B cell (primary cell): ENCODE measurements at places on chromosomes 1 and 21. TPM values are rescaled to one million over a fixed set of nuclear protein-coding genes. Genes with fewer than 3 reads are reported as not detected.

GRCh38 chr21:44874497-44875315 is 1.2 kb upstream of the PTTG1IP start:
- H3K4me3 ChIP-seq, result peak overlapping the region; percentile 73
- H3K36me3 ChIP-seq, result peaks cover 2% of the 10 kb centered on the region
- H3K27ac ChIP-seq, result peak overlapping the region; percentile 80
- no peaks in the 10 kb centered on the region for H3K27me3 ChIP-seq

Gene VTCN1
- total RNA-seq, result not detected in 2 replicates

DNA sequence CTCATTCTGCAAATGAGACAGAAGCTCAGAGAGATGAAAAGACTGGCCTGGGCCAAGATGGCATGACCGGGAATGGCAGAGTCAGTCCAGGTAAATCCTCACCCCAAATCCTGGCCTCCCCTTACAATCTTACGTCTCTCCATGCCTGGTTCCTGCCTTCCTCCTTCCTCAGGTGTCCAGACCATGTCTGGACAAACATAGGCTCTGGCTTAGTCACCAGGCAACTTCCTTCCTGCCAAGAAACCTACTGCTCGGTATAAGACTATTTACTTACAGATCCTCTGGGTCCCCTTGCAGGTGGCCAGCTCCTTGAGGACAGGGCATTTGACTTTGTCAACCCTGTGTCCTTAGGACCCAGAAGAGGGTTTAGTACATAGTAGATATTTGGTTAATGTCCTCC is 69.4 kb upstream of the ROR1 start:
- H3K27ac ChIP-seq, result no peak overlapping the region
- no peak for DNase-seq
- no peaks in the 10 kb centered on the region for H3K27me3 ChIP-seq
- H3K4me1 ChIP-seq, result no peaks in the 10 kb centered on the region
- H3K4me3 ChIP-seq, result no peak overlapping the region

DNA sequence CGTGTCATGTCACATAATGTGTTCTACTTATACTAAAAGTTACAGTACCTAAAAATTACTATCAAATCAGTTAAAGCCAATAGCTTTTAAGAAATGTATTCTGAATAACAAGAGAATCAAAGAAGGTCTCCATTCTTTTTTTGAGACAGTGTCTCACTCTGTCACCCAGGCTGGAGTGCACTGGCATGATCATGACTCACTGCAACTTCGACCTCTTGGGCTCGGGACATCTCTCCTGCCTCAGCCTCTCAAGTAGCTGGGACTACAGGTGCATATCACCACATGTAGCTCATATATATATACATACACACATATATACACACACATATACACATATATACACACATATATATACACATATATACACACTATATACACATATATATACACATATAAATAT is 20.1 kb downstream of the COP1 start:
- no peak overlapping the region for H3K4me3 ChIP-seq
- H3K36me3 ChIP-seq, result peaks cover 14% of the 10 kb centered on the region
- H3K4me1 ChIP-seq, result peaks cover 12% of the 10 kb centered on the region
- H3K27me3 ChIP-seq, result no peaks in the 10 kb centered on the region

Gene ADAMTS4
- 0.05 TPM in 1 of 2 replicates, not detected in the other for total RNA-seq

DNA sequence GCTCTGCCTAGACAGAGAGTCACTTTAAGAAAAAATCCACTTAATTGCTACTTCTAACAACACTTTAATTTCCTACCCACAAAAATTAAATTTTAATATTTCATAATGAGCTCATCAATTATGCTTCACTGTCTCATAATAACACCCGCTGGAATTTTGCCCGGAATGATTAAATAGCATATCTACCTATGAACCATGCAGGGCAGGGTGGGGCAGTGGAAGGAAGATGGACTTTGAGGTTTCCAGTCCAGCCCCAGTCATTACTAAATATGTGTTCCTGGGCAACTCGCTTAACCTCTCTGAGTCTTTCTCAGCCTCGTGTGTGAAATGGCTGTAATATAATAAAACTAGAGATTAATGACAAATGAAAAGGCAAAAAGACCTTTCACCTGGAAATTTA is 32.8 kb upstream of the SLC45A1 start:
- H3K36me3 ChIP-seq, result no peaks in the 10 kb centered on the region
- H3K4me3 ChIP-seq, result no peak overlapping the region
- H3K4me1 ChIP-seq, result peaks cover 4% of the 10 kb centered on the region
- DNase-seq, result no peak
- H3K27ac ChIP-seq, result no peak overlapping the region
- peaks cover 7% of the 10 kb centered on the region for H3K27me3 ChIP-seq

DNA sequence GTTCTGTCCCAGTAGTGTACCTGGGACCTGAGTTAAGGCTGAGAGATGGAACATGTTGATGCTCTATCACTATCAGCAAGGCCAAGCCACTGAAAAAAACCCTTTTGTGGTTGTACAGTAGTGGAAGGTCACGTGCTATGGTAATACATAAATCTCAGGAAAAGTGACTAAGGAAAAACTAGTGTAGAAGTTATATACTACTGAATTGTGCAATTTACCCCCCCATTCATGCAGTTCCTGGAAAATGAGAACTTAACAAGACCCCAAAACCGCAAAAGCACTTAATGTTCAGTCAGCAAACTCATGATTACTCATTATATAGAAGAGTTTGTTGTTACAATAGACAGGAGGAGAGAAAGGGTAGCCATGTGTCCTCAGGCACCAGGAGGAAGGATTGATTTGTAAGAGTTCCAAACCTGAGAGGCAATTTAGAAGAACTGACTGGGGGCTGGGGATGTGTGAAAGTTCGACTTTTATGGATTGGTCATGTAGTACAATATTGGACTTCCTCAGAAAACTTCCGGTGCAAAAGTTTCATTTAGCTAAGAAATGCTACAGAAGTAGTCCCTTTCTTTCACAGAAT is 91.6 kb downstream of the RGL1 start:
- no peaks in the 10 kb centered on the region for H3K27me3 ChIP-seq
- no peak for DNase-seq
- H3K4me1 ChIP-seq, result peaks cover 12% of the 10 kb centered on the region

DNA sequence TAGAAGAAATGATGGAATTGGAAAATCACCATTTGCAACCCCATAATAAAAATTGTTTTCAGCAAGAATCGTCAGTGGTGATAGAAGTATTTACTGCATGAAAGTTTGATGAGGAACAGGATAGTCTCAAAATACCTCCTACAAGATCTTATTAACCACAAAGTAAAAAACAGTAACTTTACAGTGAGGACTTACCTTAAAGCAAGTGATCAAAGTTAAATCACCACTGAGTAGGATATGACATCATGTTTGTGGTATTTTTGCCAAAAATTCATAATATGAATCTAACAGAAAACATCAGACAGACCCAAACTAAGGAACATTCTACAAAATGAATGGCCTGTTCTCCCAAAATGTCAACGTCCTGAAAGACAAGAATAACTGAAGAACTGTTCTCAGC is 19.9 kb downstream of the ALDH9A1 start:
- H3K27me3 ChIP-seq, result no peaks in the 10 kb centered on the region
- no peak overlapping the region for H3K27ac ChIP-seq
- peaks cover 75% of the 10 kb centered on the region for H3K36me3 ChIP-seq
- no peaks in the 10 kb centered on the region for H3K4me1 ChIP-seq

Gene BATF3
- total RNA-seq, result 0.78 and 1.9 TPM in 2 replicates

Gene CZIB
- total RNA-seq, result 62.0 and 62.1 TPM in 2 replicates

Gene RIIAD1
- total RNA-seq, result not detected in 2 replicates

Gene LYPD8
- not detected in 2 replicates for total RNA-seq

DNA sequence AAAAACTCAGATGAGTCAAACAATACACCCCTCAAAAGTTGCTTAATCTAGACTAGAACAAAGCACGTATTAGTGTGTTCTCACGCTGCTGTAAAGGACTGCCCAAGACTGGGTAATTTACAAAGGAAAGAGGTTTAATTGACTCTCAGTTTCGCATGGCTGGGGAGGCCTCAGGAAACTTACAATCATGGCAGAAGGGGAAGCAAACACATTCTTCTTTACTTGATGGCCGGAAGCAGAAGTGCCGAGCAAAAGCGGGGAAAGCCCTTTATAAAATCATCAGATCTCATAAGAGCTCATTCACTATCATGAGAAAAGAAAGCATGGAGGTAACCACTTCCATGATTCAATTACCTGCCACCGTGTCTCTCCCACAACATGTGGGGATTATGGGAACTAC is 10.1 kb downstream of the JAM2 start:
- H3K36me3 ChIP-seq, result no peaks in the 10 kb centered on the region
- no peaks in the 10 kb centered on the region for H3K27me3 ChIP-seq
- no peak overlapping the region for H3K4me3 ChIP-seq
- peaks cover 17% of the 10 kb centered on the region for H3K4me1 ChIP-seq
- DNase-seq, result no peak

- no peaks in the 10 kb centered on the region for H3K4me1 ChIP-seq
- H3K36me3 ChIP-seq, result no peaks in the 10 kb centered on the region
- peak; percentile 56 for DNase-seq
These were observed 69.3 kb upstream of the ANGPTL3 start for GRCh38 chr1:62528015-62528414.

Gene ZC3H12A
- 67.9 and 73.0 TPM in 2 replicates for total RNA-seq

DNA sequence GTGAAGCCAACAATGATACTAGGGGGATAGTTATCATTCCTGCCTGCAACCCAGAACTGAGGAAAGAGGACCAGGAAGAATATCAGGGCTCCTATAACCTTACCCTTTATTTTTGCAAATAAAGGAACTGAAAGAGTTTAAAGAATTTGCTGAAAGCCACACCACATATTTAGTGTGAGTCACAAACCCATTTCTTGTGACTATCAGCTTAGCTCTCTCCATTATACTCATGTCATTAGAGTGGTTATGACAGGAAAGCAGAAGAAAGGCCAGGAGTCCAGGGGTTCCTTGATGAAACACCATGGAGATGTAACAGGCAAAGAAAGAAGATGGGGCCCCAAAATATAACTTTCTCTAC is 141.1 kb upstream of the SAMSN1 start:
- H3K4me3 ChIP-seq, result no peak overlapping the region
- DNase-seq, result no peak
- H3K4me1 ChIP-seq, result peaks cover 57% of the 10 kb centered on the region
- no peaks in the 10 kb centered on the region for H3K27me3 ChIP-seq

Gene SLC44A3
- not detected in 2 replicates for total RNA-seq

- no peak for DNase-seq
- no peaks in the 10 kb centered on the region for H3K27me3 ChIP-seq
- no peaks in the 10 kb centered on the region for H3K36me3 ChIP-seq
These were observed 105.3 kb upstream of the DPT start for GRCh38 chr1:168834225-168834872.

Gene LDLRAD1
- not detected in 2 replicates for total RNA-seq

DNA sequence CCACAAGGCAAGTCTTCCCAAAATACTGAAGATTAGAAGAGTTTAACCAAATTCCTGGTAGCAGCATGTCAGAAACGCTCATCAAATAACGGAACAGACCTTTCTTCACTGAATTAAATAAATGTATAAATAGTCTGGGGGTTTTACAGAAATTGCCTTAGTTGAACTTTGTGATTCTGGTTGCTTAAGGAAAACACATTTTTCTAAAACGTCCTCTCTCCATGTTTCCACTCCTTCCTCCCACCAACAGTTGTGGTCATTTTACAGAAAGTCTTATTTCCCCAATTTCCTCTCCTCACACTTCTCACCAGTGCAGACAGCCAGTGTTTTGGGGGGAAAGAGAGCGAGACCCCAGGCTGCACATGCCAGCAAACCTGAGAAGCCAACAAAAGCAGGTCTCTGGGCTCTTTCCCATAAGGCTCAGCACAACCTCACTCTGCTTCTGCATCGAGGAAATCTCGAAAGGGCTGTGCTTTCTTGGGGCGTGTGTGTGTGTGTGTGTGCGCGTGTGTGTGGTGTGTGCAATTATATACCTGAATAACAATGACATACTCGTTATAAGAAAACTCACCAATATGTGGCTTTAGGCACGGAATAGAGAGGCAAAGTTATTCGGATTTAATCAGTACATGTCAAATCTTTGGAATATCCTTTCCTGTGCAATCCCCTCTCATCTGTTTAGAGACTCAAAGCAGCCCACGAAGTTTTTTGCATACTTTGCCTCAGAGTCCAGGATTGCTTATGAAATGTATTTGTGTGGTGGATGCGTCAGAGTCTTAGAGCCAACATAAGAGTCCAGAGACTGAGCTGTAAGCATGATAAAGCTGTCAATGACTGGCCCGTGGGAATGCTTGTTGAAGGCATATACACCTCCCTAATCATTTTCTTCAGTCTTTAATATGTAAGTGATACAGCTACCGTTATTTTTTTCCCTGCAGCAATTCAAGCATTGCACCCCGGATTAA is 2.0 kb downstream of the KCNJ15 start:
- DNase-seq, result no peak
- H3K4me3 ChIP-seq, result no peak overlapping the region
- H3K27me3 ChIP-seq, result no peaks in the 10 kb centered on the region
- H3K4me1 ChIP-seq, result no peaks in the 10 kb centered on the region
- H3K27ac ChIP-seq, result no peak overlapping the region
- no peaks in the 10 kb centered on the region for H3K36me3 ChIP-seq

GRCh38 chr21:43904331-43904781 is 39.3 kb downstream of the AGPAT3 start:
- no peak for DNase-seq
- no peaks in the 10 kb centered on the region for H3K4me1 ChIP-seq
- no peak overlapping the region for H3K4me3 ChIP-seq
- no peaks in the 10 kb centered on the region for H3K27me3 ChIP-seq
- H3K36me3 ChIP-seq, result no peaks in the 10 kb centered on the region

Gene SLC25A34
- total RNA-seq, result 5.4 and 7.0 TPM in 2 replicates

- H3K4me3 ChIP-seq, result no peak overlapping the region
- no peaks in the 10 kb centered on the region for H3K36me3 ChIP-seq
- no peaks in the 10 kb centered on the region for H3K4me1 ChIP-seq
- peak; percentile 36 for DNase-seq
These were observed 138.6 kb upstream of the JUN start for GRCh38 chr1:58922302-58923089.

DNA sequence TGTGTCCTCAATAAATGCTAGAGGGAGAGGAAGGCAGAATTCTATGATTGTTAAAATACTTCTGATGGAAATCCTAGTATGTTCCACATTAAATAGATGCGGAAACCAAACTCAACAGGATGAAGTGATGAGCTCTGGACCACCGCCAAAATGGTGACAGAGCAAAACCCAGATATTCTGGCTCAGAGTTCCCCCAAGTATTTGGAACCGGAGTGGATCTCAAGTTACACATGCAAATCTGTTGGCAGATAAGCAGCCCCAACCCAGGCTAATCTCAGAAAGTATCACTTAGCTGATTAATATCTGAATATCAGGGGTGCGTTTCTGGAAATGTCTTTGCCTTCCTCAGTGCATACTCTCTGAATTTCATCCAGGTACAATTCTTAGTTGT is 17.4 kb upstream of the GRHL3 start:
- no peaks in the 10 kb centered on the region for H3K27me3 ChIP-seq
- H3K36me3 ChIP-seq, result no peaks in the 10 kb centered on the region
- no peak overlapping the region for H3K4me3 ChIP-seq
- H3K27ac ChIP-seq, result no peak overlapping the region

Gene PLXNA2
- total RNA-seq, result 1.2 and 2.2 TPM in 2 replicates

DNA sequence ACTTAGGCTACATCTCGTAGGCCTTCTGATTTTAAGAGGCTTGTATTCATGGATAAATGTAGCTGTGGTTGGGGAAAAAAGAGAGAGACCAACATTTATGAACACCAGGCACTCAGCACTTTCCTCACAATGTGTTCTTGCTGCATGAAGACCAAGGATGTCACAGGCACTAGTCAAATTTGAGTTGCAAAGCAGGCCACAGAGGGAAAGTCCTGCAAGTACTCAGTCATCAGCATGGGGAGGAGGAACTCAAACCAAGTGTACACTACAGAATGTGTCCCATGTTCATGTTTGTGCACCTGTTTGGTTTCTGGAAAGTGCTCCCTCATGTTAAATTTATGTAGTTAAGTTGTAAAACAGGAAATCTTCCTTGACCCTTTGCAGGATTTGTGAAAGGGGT is 8.7 kb upstream of the MAP3K7CL start:
- peak; percentile 70 for DNase-seq
- H3K4me1 ChIP-seq, result peaks cover 12% of the 10 kb centered on the region
- H3K36me3 ChIP-seq, result no peaks in the 10 kb centered on the region
- H3K27me3 ChIP-seq, result no peaks in the 10 kb centered on the region
- H3K27ac ChIP-seq, result peak overlapping the region; percentile 61
